ENCODE measurements at places on chromosomes 6 and 20.
A peak's percentile ranks its signal among the peaks of the same experiment; 100 is the strongest.

GRCh38 chr20:48096957-48097890 lies 311.9 kb upstream of the SULF2 start:
- no peaks in the 10 kb centered on the region for H3K36me3 ChIP-seq
- H3K27me3 ChIP-seq = peaks cover 8% of the 10 kb centered on the region
- no peak overlapping the region for H3K4me3 ChIP-seq

DNA sequence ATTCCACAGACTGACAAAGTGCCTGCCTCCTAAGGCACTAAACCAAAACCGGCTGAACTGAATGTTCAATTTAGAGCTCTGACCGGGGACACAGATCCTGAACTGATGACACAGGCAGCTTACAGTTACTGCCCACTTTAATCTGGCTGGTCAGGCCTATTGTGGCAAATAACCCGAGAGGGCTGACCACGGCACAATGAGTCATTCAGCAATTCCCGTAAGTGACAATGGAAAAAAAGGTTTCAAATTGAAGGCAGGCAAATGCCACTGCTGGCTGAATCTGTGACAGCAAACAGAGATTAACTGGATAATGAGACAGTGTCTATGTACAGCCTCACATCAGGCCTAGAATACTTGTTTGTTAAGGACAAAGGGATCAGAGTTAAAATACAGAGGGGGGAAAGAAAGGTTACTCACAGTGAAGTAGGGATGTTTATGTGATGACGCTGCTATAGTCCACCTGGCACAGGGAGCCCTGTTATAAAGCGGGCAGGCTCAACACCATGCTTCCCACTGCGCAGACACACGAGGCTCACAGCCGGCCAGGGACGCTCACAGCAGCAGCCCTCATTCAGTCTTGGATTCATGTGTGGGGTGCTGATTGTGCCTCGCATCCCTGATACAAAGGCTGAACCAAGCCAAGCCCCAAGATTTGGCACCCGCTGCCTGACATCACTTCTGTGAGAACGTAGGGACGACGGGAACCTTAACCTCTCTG lies 54.4 kb downstream of the RTN4IP1 start:
- peaks cover 7% of the 10 kb centered on the region for H3K36me3 ChIP-seq
- H3K4me1 ChIP-seq = no peaks in the 10 kb centered on the region
- H3K4me3 ChIP-seq = no peak overlapping the region

DNA sequence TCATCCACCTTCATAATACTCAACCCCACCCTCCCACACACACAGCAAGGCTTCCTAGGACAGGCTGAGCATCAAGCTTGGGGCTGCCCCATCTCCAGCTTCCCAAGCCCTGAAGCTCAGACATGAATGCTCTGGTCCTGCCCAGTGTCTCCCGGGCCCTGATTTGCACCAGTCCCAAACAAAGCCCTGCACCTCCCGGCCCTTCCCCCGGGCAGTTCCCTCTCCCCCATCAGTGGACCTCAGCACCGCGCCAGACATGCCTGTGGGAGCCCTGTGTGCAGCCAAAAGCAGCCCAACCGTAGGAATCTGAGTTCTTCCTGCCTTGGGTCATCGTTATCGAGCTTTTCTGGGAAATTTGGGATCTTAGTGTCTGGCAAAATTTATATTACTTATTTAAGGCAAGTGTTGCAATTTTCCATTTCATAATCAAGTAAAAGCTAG lies 63.5 kb downstream of the THBS2 start:
- H3K27ac ChIP-seq = peak overlapping the region; percentile 53
- H3K4me1 ChIP-seq = peaks cover 6% of the 10 kb centered on the region
- no peak overlapping the region for H3K4me3 ChIP-seq
- DNase-seq = peak; percentile 90
- H3K27me3 ChIP-seq = no peaks in the 10 kb centered on the region
- H3K36me3 ChIP-seq = no peaks in the 10 kb centered on the region

- no peaks in the 10 kb centered on the region for H3K27me3 ChIP-seq
- H3K4me3 ChIP-seq = no peak overlapping the region
- peak overlapping the region; percentile 20 for H3K27ac ChIP-seq
- peaks cover 59% of the 10 kb centered on the region for H3K4me1 ChIP-seq
Measured at GRCh38 chr20:50534567-50534966, 24.4 kb downstream of the PTPN1 start.

GRCh38 chr6:34011264-34011663 lies 134.6 kb downstream of the GRM4 start:
- H3K27ac ChIP-seq = no peak overlapping the region
- no peak overlapping the region for H3K4me3 ChIP-seq
- H3K27me3 ChIP-seq = peaks cover 12% of the 10 kb centered on the region
- DNase-seq = no peak
- no peaks in the 10 kb centered on the region for H3K36me3 ChIP-seq
- no peaks in the 10 kb centered on the region for H3K4me1 ChIP-seq

DNA sequence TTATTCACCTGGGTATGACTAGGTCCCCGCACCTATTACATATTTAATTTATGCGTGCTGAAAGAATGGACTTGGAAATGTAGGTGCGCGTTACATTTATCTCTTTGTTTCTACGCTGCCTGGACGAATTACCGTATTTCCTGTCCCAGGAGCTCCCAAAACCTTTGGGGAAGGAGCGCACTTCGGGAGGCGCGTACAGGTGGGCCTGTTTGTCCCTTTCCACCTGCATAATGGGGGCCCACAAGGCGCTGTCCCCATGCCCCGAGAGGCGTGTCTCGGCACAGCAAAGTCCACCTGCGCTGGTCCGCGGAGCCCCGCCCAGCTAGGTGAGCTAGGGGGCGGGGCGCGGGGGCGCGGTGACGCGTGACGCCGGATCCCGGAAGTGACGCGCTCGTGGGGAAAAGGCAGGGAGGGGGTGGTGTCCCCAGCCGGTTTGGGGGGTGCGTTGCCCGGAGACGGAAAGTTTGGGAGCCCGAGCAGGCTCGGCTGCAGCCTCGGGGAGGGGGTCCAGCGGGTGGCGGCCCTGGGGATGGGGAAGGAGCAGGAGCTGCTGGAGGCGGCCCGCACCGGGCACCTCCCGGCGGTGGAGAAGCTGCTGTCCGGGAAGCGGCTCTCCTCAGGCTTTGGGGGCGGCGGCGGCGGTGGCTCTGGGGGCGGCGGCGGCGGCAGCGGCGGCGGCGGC lies at the start of gene ANKS1A:
ANKS1A (plus strand) TSS at position 382 of the 682 bp plus-strand sequence; CDS start at position 530, 148 bp downstream.
- peak; percentile 91 for DNase-seq
- no peaks in the 10 kb centered on the region for H3K36me3 ChIP-seq
- peak within 1 kb of the TSS; percentile 91 for H3K27ac ChIP-seq
- H3K27me3 ChIP-seq = no peaks in the 10 kb centered on the region
- peak within 1 kb of the TSS; percentile 98 for H3K4me3 ChIP-seq
- peaks cover 58% of the 10 kb centered on the region for H3K4me1 ChIP-seq

DNA sequence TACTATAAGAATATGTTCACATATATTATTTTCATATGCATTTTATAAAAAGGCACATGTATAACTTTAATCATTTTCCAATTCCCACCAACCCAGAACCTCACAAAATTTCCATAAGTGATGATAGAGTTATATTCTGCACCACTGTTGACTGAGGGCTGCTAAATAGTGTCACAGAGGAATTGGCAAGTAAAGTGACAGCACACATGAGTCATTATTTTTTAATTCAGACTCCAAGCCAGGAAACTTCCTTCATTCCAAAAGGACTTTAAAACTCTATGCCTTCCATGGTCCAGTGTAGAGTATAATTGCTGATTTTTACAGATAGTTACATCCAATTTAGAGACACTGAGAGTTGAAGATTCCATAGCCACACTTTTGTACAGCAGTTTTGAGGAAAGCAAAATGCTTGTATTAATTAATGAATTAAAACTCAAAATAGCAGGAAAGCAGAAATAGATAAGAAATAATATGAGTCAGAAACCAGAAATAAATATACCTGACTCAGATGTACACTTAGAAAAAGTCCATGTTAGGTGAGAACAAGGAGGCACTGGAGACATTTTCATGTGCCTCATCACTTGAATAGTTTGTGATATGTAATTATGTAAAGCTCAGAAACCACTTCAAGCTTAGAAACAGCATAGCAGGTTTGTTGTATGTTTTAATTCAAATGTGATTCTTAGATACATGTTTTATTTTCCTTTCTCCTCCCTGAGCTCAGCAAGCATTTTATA lies 425.2 kb upstream of the OPRM1 start:
- no peaks in the 10 kb centered on the region for H3K4me1 ChIP-seq
- DNase-seq = no peak
- H3K27ac ChIP-seq = no peak overlapping the region
- H3K4me3 ChIP-seq = no peak overlapping the region

GRCh38 chr6:15716889-15717288 lies 54.1 kb upstream of the DTNBP1 start:
- H3K27ac ChIP-seq = no peak overlapping the region
- H3K4me3 ChIP-seq = no peak overlapping the region
- no peaks in the 10 kb centered on the region for H3K36me3 ChIP-seq

Measured in suprapubic skin (tissue), 4 donors.